Activated CD8-positive, alpha-beta T cell treated with anti-CD3 and anti-CD28 coated beads for 36 hours (primary cell): ENCODE measurements at places on chromosomes 1 and 21.

DNA sequence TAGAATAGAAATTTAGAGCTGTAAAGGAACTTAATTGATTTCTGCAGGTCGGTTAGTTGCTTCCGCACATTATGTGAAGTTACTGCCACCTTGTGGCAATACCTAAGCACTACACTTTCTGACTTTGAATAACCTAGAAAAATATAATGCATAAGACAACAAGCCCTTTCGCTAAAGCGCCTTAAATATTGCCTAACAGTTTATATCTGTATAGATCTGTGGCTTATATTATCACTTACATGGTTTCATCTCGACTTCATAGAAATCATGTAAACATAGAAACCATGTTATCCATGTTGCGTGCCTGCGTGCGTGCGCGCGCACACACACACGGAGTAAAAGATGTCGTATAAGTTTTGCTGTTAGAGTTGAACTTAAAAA is 10.9 kb upstream of the IFI16 start:
- DNase-seq: peak; percentile 62

DNA sequence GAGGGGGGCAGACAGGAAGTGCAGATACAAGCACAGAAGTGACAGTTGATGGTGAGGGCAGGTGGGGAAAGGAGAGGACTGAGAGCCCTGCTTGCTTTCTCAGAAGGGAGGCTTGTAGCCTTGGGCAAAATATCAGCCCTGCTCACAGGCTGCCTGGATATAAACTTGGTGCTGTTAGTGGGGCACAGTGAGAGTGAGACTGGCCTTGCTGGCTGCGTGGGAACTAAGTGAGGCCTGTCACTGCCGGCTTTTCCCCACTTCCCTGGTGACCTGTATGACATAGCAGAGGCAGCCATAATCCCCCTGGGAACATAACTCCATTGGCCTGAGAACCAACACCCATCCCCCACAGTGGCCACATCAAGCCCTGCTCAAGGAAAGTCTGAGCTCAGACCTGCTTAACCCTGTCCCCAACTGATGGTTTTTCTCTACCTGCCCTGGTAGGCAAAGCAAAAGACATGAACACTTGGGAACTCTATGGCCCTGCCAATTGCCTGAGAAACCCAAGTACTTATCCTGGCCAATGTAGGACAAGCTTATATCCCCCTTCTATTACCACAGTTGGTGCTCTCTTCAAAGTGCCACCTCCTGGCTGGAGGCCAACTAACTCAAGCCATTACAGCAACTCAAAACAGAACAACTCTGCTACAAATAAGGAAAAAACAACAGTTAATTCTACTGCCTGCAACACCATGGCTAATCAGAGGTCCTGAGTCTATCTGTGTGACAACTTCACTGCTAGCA is 472.7 kb downstream of the PLPP3 start:
- no peak for DNase-seq

- DNase-seq: no peak
Observed at GRCh38 chr1:63548877-63549276, 25.6 kb downstream of the EFCAB7 start.

- DNase-seq: no peak
Observed at GRCh38 chr1:9406111-9406510, 113.4 kb downstream of the SPSB1 start.

DNA sequence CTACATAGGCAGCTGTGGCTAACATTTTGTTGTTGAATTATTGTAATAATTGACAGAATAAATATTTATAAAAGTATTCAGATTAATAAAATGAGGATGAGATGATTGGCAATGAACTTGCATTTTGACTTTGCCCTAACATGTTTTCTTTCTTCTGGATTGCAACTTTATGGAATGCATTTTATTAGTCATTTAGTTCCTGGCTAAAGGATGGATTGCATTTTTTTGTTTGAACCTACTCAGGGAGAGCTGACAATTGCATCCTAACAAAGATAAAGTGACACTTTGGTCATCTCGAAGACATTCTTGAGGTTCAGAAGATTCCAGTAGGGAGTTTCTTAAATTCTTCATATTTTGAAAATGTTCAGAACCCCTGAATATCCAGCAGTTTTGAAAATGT is 37.5 kb downstream of the PGM1 start:
- DNase-seq: no peak

DNA sequence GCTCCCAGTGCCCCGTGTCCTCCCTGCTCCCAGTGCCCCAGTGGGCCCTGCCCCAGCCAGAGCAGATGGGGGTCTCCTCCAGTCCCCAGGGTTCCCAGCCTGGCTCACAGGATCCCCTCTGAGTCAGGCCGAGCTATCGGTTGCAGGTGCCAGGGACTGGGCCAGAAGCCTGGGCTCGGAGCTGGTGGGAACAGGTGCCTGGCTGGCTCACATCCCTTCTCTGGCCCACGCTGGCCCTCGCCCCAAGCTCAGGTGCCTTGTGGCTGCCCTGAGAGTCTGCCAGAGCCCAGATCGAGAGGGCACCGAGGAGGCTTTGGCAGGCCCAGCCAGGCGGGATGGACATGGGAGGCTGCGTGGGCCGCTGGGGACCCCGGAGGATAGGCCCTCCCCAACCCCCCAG is 18.9 kb downstream of the PLCH2 start:
- DNase-seq: no peak

DNA sequence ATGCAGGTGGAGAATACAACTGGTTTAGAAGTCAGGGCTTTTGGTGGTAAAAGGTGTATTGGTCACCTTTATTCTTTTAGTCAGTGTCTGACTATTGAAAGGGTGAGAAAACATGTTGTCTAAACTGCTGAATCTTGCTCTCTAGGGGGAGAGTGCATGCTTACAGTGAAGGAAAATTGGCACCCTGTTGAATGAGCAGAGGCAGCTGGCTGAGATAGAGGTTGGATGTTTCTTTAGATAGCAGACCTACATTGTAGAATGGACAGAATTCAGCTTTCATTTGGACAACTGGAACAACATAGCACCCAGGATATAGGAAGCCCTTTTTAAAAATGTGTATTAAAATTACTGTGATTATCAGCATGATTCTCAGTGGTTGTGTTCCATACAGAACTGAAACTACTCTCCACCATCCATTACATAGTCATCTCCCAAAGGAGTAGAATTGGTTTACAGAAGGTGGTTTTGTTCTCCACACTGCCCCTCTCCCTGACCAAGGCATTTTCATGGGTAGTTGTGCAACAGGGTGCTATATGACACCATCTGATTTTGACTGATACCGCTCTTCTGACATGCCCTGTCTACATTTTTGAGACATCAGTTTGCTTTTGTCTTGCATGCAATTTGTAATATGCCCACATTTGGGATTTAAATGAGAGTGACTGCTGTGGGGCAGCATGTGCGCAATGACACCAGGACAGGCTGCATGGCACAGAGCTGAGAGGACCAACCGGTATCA is 16.2 kb downstream of the RHOU start:
- no peak for DNase-seq

GRCh38 chr1:68379085-68379478 is 70.7 kb downstream of the RPE65 start:
- DNase-seq: no peak

DNA sequence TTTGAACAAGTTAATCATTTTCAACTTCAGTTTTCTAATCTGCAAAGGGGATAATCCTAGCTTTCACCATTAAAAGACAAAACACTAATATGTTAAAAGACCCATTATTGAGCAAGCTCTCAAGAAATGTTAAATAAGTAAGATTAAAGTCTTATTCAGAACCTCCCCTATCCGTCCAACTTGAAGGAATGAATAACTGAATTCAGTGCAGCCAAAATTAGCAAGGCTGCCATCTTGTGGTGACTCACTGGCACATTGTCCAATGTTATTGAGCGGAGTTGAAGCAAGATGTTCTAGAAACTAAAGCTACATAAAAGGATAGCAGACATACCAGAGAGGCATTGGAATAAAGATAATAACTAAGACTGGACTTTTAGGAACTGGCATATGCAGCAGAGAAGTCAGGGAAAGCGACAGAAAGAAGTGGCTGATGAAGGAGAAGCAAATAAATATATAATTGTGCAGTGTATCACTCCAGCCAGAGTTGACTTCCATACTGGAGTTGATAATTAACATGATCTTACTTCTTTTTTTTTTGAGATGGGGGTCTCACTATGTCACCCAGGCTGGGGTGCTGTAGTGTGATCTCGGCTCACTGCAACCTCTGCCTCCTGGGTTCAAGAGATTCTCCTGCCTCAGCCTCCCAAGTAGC is 8.2 kb upstream of the CAP1 start:
- DNase-seq: peak; percentile 68

GRCh38 chr1:115842948-115843347 is 2.0 kb upstream of the NHLH2 start:
- DNase-seq: no peak

- no peak for DNase-seq
Observed at GRCh38 chr1:195663549-195664280, 944.5 kb downstream of the KCNT2 start.

- no peak for DNase-seq
Observed at GRCh38 chr1:11534846-11535245, 55.9 kb downstream of the DISP3 start.
